ENCODE measurements at places on chromosomes 13 and 19.

DNA sequence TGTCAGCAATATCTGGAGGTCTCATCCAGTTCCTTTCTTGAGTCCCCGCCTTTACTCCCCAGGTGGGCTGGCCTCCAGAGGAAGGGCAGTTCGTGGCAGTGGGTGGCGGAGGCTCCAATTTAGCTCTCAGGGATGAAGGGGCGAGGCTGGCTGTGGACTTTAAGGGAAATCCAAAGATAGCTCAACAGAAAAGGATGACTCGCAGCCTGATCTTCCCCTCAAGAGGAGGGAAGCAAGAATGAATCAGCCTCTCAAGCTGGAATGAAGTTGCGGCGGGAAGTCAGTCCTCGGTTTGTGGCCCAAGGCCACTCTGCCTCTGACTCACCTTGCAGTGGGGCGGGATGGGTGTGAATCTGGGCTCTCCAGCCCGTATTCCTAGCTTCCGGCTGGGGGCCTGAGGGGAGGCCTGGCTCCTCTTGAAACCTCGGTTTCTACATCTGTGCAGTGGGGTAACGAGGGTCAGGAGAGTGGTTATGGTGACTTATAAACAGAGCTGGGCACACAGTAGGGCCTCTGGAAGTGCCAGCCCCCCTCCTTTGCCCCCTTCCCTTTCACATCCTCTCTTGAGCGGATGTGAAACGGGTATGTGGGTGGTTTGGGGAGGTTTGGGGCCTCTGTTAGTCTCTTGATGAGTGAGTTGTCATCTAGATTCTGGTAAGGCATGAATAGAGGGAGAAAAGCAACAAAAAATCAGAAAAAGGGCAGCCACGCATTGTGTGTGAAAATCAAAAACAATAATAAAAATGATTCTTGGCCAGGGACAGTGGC, 10.5 kb upstream of the SMG9 start:
- DNase-seq = no peak

DNA sequence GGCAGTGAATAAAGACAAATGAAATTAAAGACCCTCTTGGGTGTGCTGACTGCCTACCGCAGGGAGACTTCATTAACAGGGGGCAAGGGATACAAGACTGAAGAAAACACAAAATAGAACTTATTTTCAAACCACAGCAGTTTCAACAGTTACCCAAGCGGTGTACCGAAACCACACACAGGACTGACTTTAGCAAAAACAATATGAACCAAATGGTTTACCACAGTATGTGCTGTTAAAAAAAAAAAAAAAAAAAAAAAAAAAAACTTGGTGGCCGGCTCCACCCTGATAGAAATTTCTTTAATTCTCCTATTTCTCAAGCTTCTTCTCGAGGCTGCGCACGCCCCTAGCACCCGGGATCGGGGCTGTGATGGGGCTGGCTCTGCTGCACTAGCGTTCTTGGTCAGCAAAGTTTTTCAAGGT, 42.6 kb downstream of the KLF2 start:
- DNase-seq = no peak

GRCh38 chr13:87671031-87671752, at the start of gene SLITRK5:
SLITRK5 (plus strand) TSS chr13:87671371; CDS start chr13:87675389, 4,018 bp downstream.
- peak; percentile 76 for DNase-seq

GRCh38 chr19:8517551-8518442, 3.8 kb upstream of the ZNF414 start:
- DNase-seq = no peak

DNA sequence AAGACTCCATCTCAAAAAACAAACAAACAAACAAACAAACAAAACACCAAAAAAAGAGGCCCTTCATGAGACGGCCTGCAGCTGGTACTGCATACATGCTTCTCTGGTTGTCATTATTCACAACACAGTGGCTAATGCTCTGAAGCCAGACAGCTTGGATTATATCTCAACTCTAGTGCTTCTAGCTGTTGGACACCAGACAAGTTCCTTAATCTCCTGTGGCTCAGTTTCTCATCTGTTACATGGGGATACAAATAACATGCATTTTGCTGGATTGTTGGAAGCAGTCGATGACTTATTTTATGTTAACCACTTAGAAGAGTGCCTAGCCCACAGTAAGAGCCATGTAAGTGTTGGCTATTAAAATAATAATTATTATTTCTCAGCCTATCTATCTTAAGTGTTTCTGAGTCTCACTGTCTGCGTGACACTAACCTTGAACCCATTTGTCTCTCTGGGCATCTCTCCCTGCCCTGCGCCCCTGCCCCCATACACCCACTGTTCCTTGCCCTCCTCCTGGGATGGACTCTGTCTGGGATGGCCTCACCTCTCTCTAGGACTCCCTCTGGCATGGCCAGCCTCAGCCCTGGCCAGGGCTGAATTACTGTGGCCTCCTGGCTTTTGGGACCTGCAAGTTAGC, 3.1 kb upstream of the JUNB start:
- no peak for DNase-seq

DNA sequence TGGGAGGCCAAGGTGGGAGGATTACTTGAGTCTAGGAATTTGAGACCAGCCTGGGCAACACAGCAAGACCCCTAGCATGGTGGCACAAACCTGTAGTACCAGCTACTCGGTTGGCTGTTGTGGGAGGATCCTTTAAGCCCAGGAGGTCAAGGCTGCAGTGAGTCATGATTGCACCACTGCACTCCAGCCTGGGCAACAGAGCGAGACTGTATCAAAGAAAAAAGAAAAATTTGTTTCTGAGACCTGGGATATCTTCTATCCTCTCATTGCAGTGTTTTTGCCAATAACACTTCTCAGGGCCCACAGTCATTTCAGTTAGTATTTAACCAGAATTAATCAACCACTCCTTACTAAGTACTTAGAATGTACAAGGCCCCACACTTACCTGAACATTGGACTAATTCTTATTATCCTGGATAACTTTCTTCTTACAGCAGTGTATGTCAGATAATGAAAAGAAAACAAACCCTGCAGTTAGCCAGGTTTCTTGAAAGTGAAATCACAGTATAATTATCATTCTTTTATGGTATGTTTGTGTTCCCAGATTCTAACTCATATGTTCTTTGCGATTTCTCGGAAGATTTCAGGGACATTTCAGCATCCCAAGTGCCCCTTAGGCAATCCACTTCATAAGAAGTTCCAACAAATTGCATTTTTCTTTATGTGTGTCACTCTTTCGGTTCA, 75.6 kb upstream of the KLF5 start:
- no peak for DNase-seq

GRCh38 chr13:111202156-111202621, 87.1 kb downstream of the ARHGEF7 start:
- DNase-seq = no peak

DNA sequence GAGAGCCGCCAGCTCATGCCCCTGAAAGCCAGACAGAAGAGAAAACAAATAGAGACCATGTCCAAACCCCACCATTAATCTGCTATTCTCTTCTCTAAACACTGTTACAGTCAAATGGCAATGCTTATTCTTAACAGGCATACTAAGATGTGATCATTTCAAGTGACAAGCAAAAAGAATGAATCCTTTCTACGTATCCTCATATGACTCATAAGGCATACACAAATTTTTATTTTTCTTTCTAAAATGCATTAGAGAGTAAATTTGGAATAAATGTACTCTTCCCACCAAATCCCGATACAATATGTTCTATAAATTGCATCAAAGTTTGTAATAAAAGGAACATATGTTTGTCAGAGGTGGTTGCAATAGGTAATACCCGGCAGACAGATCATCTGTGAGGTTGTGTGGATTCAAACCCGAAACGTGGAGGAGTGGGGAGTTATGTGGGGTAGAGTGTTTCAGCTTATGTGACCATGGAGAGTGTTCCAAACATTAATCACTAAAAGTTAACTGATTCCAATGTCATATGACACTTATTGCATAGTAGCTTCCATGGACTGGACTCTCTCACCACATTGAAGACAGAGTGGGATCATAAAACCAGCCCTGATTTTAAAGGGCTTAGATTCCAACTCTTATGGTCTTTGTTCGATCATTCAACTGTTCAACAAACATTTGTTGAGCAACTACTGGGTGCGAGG, 213.1 kb downstream of the DCLK1 start:
- DNase-seq = no peak

DNA sequence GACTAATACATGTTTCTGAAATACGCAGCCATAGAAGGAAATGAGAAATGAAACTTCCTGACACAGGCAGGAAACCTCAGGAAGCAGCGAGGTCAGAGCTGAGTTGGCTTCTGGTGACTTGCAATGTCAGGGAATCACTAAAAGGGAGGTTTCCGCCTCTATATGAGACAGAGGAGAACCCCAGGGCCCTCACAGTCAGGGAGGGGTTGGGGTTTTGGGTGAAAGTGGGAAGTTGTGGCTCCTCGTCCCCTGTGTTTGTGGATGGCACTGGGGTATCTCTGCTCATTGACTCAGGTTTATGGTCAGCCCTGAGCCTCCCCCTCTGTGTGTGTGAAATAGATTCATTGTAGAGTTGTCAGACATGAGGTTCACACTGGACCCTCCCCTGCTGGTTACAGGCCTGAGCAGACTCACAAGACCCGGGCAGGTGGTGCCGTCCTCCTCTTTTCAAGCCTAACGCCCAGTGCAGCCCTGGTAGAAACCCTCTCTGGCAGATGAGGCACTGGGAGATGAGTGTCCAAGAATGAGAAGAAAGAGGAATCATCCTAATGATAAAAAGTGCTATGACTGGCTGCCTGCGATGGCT, 5.5 kb upstream of the LILRA6 start:
- no peak for DNase-seq

- no peak for DNase-seq
Observed at GRCh38 chr13:109156181-109156935, 526.9 kb downstream of the MYO16 start.

DNA sequence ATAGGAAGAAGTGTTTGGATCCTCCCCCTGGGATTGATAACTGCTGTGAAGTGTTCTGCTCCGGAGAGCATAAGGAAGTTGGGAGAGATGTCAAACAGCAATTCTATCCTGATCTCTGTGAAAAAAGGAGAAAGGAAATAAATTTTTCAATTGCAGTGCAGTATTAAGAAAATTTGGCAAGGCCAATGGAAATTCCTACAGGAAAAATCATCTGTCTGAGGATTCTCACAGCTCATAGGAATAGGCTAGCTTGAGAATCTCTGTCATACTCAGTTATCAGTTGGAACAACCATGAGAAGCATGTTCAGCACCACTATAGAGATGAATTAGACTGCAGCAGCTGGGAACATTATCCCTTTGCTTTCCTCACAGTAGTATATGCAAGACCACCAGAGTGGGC, 1238.9 kb upstream of the MIR17HG start:
- DNase-seq = no peak

- DNase-seq = no peak
Observed at GRCh38 chr13:114260814-114261213, 20.6 kb upstream of the UPF3A start.

GRCh38 chr13:68358294-68358705, 1128.2 kb upstream of the PCDH9 start:
- DNase-seq = no peak

DNA sequence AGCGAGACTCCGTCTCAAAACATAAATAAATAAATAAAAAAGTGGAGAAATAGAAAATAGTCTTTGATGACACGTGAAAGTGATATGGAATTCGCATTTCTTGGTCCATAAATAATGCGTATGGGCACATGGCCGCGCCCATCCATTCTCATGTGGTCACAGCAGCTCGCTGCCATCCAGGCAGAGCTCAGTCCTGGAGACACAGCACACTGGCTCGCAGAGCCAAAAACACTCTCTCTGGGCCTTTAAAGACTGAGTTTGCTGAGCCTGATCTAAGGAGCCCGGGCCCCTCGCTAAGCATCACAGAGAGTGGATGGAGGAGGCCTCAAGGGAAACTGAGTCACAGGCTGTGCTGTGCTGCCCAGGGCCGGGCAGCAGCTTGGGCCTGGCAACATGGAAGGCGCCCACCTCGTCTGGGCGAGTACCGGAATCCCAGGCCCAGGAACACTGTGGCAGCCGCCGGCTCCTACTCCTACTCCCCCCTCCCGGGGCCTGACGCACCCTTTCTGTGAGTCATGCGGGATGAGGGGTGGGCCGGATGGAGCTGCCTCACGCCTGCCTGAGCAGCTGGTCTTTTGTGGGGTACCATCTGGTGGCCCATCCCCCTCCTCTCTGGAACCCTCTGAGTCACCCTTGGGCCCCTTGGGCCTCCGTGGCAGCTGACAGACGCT, 28.9 kb upstream of the CACTIN start:
- no peak for DNase-seq

DNA sequence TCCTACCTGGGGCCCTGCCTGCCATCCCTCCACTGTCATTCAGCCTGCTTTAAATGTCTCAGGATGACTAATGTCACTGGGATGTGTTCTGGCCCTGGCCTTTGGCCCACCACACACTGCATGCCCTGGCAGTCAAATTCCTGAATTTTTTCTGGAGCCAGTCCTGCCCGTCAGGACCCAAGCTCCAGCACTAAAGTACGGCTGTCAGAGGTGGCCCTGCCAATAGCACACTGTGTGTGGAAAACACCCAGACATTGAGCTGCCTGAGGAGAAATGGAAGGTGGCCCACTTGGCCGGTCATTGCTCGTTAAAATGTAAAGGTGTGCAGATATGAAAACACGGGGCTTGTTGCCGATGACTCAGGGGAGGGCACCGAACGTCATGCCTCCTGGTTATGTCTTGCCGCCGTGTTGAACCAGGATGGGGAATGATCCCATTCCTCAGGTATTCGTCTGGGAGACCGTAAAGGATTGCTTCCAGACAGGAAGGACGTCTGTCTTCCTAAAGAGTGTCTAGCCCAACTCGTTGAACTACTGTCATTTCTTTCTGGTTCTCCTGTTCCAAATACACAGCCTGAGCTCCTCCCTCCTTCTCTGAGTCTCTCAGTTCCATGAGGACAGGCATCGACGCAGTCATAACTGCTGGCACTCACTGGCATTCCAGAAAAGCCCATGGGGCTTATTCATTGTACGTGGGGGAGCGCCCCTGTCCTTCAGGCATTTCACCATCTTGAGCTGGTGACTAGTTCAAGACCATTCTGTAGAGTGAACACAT, 40.6 kb downstream of the COL4A2 start:
- peak; percentile 96 for DNase-seq

DNA sequence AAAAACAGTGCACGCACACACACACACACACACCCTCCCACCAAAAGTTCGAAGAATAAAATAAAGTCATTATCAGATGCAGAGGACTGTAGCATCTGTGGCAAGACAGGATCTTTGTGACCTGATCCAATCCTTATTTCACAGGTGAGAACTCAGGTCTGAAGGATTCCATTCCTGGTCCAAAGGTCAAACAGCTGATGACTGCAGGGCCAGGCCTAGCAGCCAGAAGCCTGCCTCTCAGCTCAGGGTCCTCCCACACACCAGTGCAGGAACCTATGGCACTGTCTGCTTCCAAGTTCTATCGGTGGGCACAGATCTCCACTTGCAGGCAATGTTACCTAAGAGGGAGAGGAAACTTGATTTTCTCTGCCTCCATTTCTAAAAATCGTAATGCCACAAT, 57.5 kb downstream of the SERP2 start:
- no peak for DNase-seq

GRCh38 chr19:2273356-2274184, 8.4 kb downstream of the PEAK3 start:
- peak; percentile 86 for DNase-seq

GRCh38 chr19:32563761-32564160, 17.2 kb upstream of the PDCD5 start:
- no peak for DNase-seq

- no peak for DNase-seq
Observed at GRCh38 chr13:37138169-37138568, 32.7 kb upstream of the CSNK1A1L start.

GRCh38 chr13:69553976-69554375, 553.6 kb upstream of the ATXN8OS start:
- DNase-seq = no peak
